ENCODE measurements at places on chromosomes 16 and 17.
A peak's percentile ranks its signal among the peaks of the same experiment; 100 is the strongest.

GRCh38 chr16:75948886-75949285 lies 222.6 kb upstream of the CPHXL start:
- no peak for DNase-seq

DNA sequence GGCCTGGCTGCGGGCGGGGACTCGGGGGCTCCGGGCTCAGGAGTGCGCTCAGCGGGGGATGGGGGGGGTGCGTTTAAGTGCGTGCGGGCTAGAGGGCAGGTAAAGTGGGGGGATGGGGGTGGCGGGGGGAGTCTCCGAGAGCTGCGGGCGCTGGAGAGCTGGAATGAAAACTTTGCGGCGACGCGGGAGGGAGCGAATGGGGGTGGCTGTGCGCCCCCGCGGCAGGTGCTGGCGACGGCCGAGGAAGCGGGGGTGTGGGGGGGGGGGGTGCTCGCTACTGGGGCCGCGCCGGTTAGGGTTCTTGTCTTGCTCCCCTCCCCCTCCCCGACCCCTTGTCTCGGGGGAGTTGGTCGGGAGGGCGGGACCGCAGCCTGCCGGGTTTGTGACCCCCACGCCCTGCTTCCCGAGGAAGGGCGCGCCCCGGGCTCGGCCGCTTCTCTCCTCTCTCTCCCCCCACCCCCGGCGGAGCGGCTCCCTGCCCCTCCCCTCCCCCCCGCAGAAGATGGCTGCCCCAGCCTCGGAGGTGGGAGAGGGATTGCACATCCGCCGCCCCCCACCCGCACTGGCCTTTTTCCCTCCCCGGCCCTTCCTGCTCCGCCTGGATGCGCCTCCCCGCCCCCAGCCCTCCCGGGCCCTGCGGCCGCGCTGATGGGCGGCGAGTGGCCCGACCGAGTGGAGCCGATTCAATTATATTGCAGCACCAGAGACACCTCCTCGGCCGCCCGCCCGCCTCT lies 649 bp downstream of the GSE1 start:
- peak; percentile 52 for DNase-seq

- no peak for DNase-seq
These were observed 4.9 kb upstream of the PGAP6 start for GRCh38 chr16:386641-387156.

GRCh38 chr16:65601781-65602180 lies 479.9 kb upstream of the CDH11 start:
- no peak for DNase-seq

GRCh38 chr17:16929757-16930520 lies 42.0 kb downstream of the TNFRSF13B start:
- DNase-seq: no peak

GRCh38 chr16:8623634-8624033 lies 2.1 kb downstream of the METTL22 start:
- DNase-seq: no peak

GRCh38 chr17:8053600-8053999 lies 14.7 kb downstream of the ALOX15B start:
- DNase-seq: no peak

DNA sequence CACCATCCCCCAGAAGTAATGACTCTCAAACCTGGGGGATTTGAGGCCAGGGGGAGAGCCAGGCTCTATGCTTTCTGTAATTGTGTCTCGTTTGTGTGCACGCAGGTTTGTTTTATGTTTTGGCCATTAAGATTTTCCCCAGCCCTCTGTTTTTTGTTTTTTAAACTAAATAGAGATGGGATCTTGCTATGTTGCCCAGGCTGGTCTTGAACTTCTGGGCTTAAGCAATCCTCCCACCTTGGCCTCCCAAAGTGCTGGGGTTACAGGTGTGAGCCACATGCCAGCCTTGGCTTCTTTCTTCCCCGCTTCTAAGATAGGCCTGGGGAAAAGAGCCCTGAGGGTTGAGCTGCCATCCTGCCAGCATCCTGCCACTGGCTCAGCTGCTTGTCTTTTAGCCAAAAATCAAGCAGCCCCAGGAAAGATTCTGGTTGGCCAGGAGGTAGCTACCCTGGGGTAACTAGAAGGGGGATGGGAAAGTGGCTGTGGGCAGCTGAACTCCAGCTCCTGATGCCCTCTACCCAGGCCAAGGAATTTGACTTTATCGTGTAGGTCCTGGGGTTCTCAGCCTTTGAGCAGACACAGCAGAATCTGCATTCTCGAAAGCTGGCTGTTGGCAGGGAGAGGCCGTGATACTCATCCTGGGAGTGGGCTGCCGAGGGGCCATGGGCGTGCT lies 18.4 kb downstream of the KDM8 start:
- DNase-seq: no peak

DNA sequence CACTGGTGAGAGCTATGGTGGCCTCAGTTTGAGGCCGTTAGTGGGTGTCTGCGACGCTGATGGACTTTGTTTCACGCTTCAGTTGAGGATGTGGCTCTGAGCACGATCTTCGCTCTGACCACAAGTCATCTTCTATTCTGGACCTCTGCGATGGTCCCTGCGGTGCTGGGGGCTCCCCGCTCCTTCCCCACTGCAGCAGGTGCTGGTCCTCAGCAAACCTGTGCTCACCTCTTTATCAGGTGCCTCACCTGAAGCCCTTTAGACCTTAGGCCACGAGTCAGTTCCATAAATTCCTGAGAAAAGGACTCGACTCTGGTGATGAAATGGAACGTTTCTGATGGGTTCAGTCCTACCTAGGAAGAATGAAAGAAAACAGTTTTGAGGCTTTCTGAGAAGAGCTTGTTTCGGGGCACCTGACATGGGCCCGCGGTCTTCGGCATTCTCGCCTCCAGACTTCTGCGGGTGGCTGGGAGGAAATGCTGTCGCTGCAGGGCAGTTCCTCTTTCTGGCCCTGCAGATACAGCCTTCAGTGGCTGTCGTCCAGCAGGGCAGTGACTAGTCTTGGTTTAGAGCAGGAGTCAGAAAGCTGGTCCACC lies 4.7 kb downstream of the KCTD5 start:
- DNase-seq: peak; percentile 91

- DNase-seq: no peak
These were observed 542 bp downstream of the GUCY2D start for GRCh38 chr17:8002721-8003593.

DNA sequence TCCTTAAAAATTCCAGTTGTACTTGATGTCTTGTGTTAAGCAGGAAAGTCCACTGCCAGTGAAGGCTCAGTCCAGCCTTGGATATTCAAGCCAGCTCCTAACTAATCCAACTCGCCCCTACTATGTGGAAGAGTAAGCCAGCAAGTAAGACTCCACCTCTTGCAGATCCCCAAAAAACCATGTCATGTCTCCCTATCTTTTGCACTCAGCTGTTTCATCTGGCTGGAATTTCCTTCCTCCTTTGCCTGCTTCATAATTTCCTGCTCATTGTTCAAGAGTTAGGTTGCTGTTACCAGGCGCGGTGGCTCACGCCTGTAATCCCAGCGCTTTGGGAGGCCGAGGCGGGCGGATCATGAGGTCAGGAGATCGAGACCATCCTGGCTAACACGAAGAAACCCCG lies 37.8 kb downstream of the RBBP6 start:
- DNase-seq: no peak

DNA sequence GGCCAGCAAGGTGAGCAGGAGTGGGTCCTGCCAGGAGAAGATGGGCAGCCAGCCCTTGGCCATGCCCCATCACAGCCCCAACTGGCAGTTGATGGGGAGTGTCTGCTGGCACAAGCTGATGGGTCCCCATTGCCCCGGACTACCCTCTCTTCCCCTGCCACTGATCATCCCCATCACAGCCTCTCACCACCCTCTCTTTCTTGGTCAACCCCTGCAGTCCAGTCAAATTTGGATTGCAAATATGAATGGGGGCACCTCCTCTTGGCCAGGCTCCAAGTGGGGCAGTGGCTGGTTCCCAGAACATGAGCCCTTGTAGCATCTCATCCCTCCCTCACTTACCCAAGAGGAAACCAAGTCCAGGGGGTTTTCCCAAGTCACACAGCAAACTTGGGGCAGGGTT lies 17.4 kb downstream of the SEZ6 start:
- DNase-seq: no peak

- DNase-seq: no peak
These were observed 107.8 kb downstream of the MSI2 start for GRCh38 chr17:57363998-57364643.

GRCh38 chr16:89658221-89658879 lies 714 bp downstream of the SPATA33 start:
- DNase-seq: peak; percentile 38

- DNase-seq: no peak
These were observed 7.0 kb upstream of the IL27 start for GRCh38 chr16:28513484-28514181.

DNA sequence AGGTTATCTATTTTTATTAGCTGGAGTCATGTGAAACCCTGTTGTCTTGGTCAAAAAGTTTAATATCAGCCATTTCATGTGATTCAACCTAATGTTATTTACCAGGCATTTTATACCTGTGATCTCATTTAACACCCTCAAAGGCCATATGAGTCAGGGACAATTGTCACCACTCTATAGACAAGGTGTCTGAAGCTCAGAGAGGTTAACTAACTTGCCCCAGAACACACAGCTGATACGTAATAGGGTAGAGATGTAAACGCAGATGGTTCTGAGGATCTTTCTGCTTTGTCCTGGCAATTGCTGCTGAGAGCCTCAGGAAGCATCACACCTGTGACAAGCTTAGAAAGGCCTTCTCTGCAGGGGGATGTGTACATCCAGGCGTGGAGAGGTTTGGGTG lies 4.9 kb downstream of the CD300A start:
- no peak for DNase-seq

GRCh38 chr16:22216191-22216831 lies 10.2 kb downstream of the EEF2K start:
- DNase-seq: no peak

DNA sequence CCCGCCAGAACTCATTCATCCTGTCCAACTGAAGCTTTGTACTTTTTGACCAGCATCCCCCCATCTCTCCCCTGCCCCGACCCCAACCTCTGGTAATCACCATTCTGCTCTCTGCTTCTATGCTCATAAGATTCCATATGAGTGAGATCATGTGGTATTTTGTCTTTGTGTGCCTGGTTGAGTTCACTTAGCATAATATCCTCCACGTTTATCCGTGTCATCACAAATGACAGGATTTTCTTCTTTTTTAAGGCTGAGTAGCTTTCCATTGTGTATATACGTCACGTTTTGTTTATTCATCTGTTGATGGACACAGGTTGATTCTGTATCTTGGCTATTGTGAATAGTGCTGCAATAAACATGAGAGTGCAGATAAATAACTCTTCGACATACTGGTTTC lies 278.9 kb downstream of the SNX29 start:
- DNase-seq: no peak

GRCh38 chr16:11334831-11335404 lies 10.3 kb upstream of the RMI2 start:
- DNase-seq: no peak

GRCh38 chr17:3796822-3797170 lies 4.2 kb downstream of the ITGAE start:
- DNase-seq: peak; percentile 73

DNA sequence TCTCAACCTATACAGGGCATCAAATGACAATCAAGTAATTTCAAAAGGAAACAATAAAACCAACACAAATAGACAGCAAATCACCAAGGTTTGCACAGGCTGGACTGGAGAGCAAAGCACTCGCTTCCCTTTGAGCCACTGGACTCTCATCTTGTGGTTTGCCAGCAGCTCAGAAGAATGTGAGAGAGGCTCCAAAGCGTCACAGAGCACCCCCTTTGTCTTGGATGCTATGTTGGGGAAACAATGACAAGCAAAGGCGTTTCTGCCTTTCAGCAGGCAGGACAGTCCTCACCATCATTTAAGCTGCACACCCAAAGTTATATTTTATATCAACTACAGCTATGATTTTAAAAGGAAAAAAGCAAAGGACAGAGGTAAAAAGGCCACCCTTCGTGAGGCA lies 13.2 kb downstream of the SLC6A4 start:
- DNase-seq: no peak

DNA sequence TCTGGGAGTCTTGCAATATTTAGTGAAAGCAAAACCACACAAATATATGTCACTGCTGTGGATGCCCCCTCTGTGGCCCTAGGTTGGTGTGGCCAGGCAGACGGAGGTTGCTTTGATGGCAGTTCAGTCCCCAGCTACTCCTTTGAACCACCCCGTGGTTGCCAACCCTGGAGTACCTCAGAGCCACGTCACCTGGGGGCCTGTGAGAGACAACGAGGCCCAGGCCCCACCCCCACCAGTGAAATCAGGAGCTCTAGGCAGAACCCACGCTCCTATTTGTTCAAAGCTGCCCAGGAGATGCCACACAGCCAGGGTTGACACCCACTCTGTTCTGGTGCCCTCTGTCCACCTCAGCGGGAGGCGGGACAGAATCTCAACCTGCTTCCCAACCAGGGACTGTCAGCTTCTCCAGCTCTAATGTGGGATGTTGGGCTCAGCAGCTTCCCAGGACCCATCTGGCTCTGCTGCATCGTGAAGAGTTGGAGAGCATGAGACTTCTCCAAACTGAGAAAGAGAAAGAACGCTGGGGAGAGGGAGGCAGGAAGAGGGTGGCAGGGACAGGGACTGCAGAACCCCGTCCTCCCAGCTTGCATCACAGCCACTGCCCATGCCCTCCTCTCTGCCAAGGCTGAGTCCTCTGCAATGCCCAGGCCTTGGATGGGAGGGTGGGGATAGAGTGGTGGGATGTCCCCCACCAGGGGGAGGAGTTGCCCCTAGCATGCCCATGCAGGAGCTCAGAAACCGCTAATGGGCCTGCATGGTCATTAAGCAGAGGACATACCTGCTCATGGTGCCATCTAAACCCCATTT lies 81.8 kb downstream of the C16orf78 start:
- DNase-seq: no peak

DNA sequence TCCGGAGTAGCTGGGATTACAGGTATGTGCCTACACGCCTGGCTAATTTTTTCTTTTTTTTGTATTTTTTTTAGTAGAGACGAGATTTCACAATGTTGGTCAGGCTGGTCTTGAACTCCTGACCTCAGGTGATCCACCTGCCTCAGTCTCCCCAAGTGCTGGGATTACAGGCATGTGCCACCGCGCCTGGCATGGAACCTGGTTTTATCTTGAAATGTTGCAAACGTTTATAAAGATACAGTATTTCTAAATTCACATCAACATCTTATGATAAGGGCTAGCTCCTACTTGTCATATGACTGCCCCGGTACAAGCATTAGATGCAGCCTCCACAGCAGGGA lies 1.5 kb upstream of the IST1 start:
- no peak for DNase-seq

DNA sequence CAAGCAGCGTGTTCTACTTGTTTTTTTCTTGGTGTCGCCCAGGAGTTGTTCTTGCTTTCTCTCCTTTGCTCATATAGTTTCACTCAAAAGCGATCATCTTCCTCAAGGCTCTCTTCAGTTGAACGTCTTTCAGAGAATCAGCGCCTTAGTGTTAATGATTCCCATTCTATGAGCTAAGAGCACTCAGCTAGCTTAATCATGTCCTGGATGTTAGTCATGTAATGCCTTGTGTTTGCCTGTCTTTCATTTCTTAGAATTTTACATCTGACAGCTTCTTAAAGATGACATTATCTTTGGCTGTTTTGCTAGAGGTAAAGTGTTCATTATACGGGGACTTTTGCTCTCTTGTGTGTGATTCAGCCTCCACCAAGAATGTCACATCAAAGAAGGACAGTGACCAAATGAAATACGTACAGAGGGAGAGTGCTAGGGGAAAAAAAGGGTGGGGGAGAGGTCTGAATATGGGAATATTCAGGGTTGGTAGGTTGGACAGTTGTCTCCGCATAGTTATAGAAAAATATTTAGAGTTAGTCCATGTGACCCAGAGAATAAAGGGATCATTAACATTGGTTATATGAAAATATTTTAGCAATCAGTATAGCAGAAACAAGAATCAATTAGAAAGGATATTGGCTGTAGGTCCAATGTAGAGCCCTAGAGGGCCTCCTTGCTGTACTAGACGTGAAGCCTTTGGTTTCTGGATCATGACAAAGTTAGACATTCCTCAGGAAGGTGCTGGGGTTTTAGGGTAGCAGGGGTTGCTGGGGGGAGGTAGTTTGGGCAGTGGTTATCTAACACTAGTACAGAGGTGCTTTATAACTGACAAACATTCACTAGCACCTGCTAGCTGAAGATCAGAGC lies 31.9 kb upstream of the ANKFN1 start:
- no peak for DNase-seq

All from GM12865 (cell line).